ENCODE measurements at places on chromosomes 1 and 21.

GRCh38 chr1:241387216-241387615 is 30.2 kb upstream of the RGS7 start:
- no peak for DNase-seq

- no peak for DNase-seq
Measured at GRCh38 chr1:194570476-194570875, 1384.1 kb upstream of the B3GALT2 start.

DNA sequence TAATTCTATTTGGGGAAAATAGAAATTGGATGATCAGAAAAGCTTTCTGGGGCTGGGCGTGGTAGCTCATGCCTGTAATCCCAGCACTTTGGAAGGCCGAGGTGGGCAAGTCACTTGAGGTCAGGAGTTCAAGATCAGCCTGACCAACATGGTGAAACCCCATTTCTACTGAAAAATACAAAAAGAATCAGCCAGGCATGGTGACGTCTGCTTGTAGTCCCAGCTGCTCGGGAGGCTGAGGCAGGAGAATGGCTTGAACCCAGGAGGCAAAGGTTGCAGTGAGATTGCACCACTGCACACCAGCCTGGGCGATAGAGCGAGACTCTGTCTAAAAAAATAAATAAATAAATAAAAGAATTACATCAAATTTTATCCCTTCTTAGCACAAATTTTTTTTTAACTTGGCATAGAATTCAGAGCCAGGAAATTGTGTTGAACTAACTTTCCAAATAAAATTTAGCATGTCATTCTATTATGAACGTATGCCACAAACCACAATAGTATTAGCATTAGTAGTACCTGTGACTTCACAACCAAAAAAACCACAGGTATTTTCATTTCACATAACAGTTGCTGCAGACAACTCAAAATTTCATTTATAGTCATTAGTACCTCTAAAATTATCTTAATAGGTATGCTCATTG is 4.5 kb upstream of the ANKRD13C start:
- DNase-seq, result no peak

DNA sequence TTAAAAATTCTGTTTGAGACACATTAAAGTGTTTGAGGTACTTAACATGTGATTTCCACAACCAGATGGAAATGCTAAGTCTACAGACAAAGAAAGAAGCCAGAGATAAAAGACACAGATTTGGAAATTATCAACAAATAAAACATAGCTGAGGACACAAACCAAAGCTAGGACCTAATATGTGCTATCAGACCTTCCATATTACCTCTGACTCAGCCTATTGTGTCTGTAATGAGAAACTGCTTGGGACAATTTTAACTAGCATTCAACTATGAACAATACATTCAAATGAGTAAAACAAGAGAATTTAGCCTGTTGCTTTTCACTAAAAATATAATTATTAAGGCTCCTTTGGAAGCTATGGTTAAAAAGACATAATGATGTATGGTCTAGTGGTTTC is 54.6 kb downstream of the WNT2B start:
- DNase-seq, result no peak

DNA sequence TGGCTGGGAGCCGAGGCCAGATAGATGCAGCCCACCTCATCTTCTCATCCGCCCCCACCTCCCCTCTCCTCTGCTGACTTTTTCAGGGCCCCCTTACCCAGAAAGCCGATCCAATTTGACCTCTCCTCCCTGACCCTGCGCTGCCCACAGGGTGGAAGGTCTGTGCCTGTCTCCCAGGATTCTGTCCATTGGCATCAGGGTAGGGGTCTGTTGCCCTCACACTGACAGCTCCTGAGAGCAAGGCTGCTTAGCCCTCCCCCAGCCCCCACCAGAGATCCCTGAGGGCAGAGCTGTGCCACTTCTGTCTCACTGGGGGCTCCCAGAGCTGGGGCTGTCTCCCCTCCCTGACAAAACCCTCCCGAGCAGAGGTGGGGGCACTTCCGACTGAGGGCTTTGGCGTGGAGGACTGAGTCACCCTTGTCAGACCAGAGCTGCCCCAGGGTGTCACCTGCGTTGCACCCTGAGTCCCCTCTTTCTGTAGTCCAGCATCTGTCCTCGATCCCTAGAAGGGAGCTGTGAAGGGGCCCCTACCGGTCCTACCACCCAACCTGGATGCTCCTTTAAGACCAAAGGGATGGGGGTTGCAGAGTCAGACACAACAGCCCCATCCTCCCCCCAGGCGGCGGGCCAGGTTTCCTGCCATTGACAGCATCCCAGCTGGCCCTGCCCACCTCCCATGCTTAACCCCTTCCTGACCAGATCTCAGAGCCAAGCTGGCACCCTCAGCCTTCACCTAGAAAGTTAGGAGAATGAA is 2.4 kb upstream of the FAM110D start:
- DNase-seq, result no peak

- no peak for DNase-seq
Measured at GRCh38 chr1:8396083-8396785, 78.3 kb downstream of the SLC45A1 start.

DNA sequence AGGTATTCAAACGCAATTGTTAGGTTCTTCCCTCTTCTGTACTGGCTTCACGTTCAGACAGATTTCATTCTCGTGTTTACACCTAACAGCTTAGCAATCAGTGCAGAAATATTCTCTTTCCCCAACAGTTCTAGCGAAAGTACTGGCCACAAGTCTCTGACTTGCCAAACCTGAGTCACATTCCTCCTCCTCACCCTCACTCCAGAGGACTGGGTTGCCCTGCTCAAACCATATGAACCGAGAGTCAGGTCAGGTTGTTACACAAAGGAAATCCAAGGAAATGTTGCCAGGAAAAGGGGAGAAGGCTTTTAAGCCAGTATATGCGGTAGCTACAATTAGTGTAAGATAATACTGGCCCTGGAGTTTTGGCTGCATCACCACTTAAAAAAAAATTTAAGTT is 282.5 kb downstream of the RGS7 start:
- no peak for DNase-seq

Data from activated CD4-positive, alpha-beta T cell treated with anti-CD3 and anti-CD28 coated beads for 48 hours (primary cell).